Right lobe of liver (tissue), 6 donors: ENCODE measurements at places on chromosomes 5 and 9. TPM values are rescaled to one million over a fixed set of nuclear protein-coding genes. Genes with fewer than 3 reads are reported as not detected.

The GTF3C5 gene
- total RNA-seq, result 30.5 TPM

The DMRT3 gene
- total RNA-seq, result not detected

The ZNF608 gene
- total RNA-seq, result 4.0 TPM

The KIF24 gene
- 0.24 TPM for total RNA-seq

The IFNB1 gene
- not detected for total RNA-seq

The IFNA21 gene
- total RNA-seq, result not detected

The IRX4 gene
- total RNA-seq, result not detected

The ADAMTS13 gene
- total RNA-seq, result 15.0 TPM

DNA sequence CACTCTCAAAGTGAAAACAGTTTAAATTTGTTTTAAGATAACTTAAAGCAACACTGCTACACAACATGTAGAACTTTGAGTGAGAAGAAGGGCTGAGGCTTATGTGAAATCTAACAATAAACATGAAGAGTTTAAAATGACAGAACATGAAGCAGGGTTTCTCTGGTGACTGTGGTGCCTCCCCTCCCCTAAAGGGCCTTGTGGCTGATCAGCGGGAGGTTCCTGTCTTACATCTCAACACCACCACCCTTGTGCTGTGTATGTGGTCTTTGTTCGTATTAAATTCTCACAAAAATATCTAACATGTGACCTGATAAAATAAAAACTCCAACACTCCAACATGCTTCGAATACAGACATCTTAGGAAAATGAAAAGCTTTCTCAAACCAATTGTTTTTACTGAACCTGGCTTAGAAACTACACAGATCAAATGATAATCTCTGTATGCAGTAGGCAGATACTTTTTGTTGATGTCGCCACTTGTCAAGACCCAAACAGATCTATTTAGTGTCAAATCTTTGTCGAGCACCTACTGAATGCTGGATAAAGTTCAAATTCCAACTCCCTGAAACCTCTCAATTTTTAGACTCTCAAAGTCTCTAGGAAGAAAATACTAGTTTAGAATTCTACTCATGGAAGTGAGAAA lies 9.9 kb upstream of the IQGAP2 start:
- no peak for DNase-seq

- no peak for DNase-seq
Measured at GRCh38 chr5:60763061-60763460, 63.1 kb upstream of the DEPDC1B start.

GRCh38 chr9:121262423-121262822 lies 5.5 kb upstream of the GSN start:
- no peak for DNase-seq

- no peak for DNase-seq
Measured at GRCh38 chr9:133421615-133422542, at the start of gene ADAMTS13. Gene ADAMTS13 (plus strand): TSS chr9:133422367. CDS start chr9:133422444, 77 bp downstream.

DNA sequence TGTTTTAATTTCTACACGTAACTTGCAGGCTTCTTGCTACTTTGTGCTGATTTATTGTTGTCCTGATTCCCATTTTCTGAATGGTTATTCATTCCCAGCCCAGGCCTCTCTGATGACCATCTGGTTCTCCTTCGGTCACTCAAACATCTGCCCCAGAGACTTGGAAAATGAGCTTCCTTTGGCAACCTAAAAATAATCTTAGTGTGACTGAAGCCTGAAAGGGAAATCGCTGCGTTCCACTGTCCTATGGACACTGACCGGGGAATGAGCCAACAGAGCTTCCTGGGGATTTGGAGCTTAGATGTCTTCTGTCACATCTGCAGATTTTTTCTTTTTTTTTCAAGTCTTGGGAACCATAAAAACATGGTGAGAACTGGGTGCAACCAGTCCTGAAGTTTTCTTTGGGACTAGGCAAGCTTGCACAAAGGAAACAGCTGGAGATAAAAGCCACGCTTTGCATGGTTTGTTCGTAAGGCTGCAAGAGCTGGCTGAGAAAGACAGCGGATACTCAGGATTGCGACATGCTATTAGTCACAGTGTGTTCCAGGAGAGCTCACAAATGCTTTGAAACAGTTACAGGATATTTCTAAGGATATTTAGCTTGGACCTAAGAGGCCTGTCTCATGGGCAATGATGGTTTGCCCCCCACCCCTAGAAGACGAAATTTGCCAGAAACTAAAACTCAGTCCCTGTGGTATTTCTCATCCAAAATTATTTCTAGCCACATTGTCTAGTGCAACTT lies 146.2 kb downstream of the GOLPH3 start:
- DNase-seq, result no peak

DNA sequence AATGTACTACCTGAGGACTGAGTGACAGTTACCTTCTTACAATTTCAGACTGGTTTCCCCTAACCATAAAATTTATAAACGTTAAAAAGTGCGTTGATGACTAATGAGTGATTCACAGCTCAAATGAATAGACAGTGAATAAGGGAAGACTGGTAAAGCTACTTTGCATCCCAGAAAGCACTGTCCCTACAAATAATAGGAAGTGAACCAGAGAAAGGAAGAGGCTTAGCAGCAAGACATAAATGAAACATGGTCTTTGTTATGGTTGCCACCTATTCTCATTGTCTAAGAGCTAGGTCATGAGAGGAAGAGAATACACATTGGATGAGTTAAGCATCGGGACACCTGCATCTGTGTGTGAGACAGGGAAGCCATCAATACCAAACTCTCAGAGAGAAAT lies 849.2 kb downstream of the TAF11L14 start:
- DNase-seq, result no peak

GRCh38 chr9:129838707-129839259 lies 3.5 kb downstream of the USP20 start:
- no peak for DNase-seq

DNA sequence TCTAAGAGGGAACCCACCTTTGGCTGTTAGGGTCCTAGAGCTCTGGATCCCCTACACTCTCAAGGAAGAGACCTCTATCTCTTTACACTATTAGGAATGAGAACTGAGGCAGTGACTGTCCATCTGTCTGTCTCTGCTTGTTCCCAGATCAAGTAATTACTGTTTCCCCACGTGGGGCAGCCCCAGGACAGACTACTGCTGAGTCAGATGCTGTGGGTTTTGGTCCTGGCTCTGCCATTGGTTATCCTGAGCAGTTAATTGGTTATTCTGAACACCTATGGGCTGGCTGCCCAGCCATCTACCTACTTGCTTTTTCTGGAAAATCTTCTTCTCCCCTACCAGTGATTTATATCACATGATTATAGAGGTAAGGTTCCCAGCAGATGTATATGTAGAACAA lies 33.3 kb downstream of the FBXO10 start:
- DNase-seq, result no peak

- DNase-seq, result no peak
Measured at GRCh38 chr5:41264019-41264418, 50.7 kb upstream of the C6 start.

GRCh38 chr5:149227168-149227826 lies 44.4 kb upstream of the AFAP1L1 start:
- no peak for DNase-seq

- no peak for DNase-seq
Measured at GRCh38 chr5:7852988-7853387, 2.1 kb upstream of the CFAP90 start.

GRCh38 chr5:169106911-169107706 lies 193.8 kb downstream of the SLIT3 start:
- DNase-seq, result no peak

- no peak for DNase-seq
Measured at GRCh38 chr9:95441081-95441480, 75.7 kb downstream of the PTCH1 start.

GRCh38 chr5:56343988-56344387 lies 110.9 kb upstream of the ANKRD55 start:
- DNase-seq, result no peak

DNA sequence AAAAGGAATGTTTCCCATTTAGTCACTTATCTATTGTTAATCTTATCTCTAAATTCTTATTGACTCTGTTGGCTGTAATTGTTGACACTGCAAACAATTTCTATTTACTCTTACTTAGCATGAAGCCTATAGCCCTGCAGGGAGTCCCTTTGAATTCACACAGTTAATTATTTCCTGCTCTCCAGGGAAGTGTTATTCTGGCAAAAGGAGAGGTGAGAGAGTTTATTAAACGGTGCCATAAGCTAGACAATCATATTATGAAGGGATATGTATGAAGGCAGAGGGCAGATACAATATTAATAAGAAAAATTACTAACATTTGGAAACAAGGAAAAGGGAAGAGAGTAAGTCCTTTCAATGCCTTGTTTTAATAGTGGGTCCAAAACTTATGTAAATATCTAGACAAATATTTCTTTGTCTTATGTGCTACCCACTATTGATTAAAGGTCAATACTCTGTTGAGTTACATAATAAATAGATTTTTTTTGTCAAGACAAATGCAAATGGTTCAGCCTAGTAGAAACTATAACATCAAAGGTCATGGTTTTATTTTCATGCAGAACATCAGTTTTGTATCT lies 107.1 kb downstream of the CDH18 start:
- DNase-seq, result no peak
